ENCODE measurements at places on chromosomes 3 and 15.

- DNase-seq = no peak
Measured at GRCh38 chr15:81152339-81152738, 18.3 kb downstream of the CFAP161 start.

GRCh38 chr15:78739996-78740903, 71.0 kb downstream of the ADAMTS7 start:
- DNase-seq = no peak

GRCh38 chr15:81038975-81039607, 38.4 kb downstream of the TLNRD1 start:
- DNase-seq = no peak

- DNase-seq = no peak
Measured at GRCh38 chr3:87969620-87970019, 89.2 kb downstream of the CGGBP1 start.

DNA sequence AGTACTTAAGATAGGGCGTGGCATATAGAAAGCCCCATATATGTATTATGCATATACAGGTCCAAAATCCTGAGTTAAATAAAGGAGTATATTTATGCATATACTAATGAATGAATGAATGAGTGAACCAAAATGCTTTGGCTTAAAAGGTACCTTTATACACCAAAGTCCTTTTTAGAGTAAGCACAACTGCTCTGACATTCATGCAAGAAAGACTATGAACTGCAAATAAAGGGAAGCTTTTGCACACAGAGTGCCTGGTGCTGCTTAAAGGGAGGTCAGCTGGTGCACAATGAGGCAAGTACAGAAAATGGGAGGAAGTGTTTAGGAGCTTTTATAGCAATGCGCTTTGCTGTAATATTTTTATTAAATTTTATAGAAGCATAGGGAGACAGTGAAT, 214.0 kb downstream of the KLF13 start:
- DNase-seq = no peak

- DNase-seq = no peak
Measured at GRCh38 chr3:68963891-68964290, 31.5 kb upstream of the TAFA4 start.

DNA sequence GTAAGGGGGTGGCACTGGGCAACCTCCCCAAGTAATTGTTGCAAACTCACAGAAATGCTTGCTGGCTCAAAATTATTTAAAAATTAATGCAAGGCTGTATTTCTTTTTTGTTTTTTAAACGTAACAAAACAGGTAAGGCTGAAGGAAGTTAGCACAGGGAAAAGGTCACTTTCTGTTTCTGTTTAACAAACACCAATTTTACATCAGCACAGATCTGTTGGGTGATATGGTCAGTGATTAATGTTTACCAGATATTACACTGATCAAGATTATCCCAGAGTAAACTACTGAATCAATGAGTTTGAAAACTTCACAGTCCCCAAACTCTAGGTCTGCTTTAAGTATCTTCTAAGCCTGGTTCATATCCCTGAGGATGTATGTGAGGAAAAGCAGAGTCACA, 558.0 kb downstream of the FOXP1 start:
- DNase-seq = no peak

- no peak for DNase-seq
Measured at GRCh38 chr15:74444106-74445062, 10.6 kb upstream of the SEMA7A start.

DNA sequence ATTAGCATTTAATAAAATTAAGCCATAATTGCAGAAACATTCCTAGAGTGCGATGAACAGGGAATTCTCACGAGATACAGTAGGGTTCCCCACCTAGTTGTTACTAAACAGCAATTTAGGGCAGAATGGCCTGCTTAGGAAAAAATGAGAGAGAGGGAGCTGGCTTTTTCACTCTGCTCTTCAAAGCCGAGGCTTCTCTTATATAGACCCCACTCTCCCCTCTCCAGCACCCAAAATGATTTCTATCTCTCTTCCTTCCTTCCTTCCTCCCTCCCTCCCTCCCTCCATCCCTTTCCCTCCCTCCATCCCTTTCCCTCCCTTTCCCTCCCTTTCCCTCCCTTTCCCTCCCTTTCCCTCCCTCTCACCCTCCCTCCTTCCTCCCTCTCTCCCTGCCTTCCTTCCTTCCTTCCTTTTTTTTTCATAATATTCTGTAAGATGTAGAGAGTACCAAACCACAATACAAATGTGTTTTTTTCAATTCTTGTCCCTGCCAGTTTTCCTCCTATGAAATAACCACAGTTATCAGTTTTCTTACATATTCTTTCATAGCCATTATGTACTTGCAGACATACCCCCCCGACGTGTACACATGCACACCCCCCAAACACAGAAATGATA, 48.1 kb upstream of the ZCWPW2 start:
- no peak for DNase-seq

- no peak for DNase-seq
Measured at GRCh38 chr3:63963496-63963895, 51.3 kb upstream of the SCAANT1 start.

DNA sequence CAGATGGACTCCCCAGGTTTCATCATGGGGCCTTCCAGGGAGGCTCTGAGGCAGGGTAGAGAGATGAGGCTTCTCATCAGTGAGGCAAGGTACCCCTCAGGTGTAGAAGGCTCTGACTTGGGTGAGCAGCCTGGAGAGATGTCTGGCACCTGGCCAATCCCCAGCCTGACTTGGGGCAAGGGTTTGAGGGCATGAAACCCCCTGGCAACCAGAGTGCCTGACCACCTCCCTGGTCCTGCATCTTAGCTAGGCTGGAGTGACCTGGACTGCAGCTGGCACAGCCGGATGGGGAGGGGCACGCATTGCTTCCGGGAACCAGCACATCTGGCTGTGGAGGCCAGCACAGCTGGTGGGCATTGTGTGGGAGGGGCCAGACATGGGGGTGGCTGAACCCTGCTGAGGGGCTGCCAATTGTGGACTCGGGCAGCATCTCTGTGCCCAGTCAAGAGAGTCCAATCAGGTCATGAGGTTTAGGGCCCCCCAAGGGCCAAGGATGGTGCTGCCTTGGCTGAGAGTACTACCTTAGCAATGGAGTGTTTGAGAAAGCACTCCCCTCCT, 1.9 kb downstream of the ZBTB47 start:
- no peak for DNase-seq

DNA sequence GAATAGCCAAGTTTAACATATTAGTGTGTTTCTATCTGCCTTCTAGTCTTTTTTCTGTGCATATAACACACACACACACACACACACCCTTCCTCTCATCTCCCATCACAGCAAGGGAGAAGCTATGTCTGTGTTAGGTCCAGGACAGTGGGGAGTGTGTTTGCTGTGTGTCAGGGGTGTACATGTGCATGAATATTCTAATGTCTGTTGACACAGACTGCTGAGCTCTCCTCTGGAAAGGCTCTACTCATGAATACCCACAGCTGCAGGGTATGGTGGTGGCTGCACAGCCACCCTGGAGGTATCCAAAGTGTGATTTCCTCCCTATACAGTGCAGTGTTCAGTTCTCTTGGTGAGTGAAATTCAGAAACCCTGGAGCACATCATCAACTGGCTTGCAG, 42.9 kb downstream of the ARNT2 start:
- DNase-seq = no peak

DNA sequence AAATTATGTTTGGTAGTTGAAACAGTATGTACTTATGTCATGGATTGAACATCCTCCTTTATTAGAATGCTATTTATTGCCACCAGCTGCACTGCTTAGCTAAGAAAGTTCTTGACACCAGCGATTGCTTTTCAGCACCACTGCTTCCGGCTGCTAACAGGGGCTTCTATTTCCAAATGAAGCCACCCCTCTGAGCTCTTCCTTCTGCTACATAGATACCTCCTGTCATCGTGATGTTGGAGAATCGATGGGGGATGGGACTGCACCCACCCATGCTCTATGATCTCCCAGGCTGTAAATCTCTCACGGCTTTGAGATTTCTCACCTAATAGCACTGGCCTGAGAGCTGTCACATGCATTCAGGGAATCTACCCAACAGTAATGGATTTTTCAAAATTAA, 259.2 kb downstream of the MEIS2 start:
- DNase-seq = no peak

DNA sequence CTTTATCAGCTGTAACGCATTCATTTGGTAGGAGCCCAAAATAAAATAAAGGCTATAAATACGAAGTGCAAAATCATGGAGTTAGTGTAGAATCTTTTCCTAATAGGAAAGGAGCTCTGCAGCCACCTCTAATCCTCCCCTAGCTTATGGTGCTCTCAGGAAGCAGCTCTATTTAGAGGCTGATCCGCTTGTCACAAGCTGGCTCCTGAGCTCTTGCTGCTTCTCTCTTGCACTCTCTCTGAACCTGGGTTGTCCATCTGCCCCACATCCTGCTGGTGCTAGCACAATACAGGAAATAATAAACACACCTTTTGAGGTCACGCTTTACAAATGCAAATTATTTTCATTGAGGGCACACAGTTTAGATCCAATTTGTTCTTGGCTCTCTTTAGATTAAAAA, 37.3 kb upstream of the BFSP2 start:
- DNase-seq = no peak

DNA sequence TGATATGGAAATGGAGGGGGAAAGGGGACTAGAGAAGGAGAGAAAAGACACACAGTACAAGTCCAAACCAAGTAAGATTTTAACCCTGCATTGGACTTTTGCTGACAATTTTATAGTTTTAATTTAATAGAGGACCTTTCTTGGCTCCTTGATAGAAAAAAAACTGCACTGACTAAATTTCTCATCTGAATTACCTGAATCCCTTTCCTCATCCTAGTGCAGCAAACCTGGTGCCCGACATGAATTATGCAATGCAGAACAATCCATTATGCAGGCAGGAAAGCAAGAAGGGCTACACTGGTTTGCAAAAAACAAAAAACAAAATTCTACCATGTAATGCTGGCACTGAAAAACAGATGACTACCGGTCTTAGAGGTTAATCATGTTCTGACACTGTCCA, 15.5 kb downstream of the MAGI1 start:
- DNase-seq = no peak

DNA sequence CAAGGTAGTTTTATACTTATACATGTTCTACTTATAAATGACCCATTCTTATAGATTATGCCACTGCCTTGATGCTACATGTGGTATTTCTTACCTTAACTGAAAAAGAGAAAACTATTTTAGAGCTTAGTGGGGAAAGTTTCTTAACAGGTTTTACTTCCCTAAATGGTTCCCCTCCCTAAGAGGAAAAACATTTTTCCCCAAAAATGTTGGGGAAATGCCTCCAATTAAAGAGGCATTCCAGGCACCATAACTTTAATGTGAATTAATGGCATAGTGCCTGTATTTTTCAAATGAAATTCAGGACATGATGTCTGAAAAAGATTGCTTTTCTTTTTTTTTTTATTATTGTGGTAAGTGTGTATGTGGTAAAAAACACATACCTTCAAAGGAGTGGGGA, 22.6 kb downstream of the GOLM2 start:
- DNase-seq = no peak

GRCh38 chr3:44529927-44530326, 25.1 kb upstream of the ZKSCAN7 start:
- DNase-seq = no peak

DNA sequence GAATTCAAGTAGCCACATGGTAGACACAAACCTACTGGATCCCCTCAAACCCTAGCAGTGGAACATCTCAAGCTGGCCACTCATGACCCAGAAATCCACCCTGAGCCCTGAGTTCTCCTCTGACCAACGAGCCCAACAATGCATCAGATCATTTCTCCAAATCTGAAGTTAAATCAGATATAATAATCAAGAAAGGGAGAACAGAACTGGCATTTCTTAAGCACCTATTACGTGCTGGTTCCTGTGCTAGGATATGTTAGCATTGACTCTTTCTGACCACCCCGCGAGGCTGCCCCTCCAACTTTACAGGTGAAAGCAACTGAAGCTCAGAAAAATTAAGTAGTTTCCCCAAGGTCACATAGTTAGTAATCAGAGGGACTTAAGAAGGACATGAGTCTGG, 51.5 kb upstream of the CCDC174 start:
- DNase-seq = no peak

GRCh38 chr3:161599697-161600096, 103.1 kb downstream of the OTOL1 start:
- no peak for DNase-seq

DNA sequence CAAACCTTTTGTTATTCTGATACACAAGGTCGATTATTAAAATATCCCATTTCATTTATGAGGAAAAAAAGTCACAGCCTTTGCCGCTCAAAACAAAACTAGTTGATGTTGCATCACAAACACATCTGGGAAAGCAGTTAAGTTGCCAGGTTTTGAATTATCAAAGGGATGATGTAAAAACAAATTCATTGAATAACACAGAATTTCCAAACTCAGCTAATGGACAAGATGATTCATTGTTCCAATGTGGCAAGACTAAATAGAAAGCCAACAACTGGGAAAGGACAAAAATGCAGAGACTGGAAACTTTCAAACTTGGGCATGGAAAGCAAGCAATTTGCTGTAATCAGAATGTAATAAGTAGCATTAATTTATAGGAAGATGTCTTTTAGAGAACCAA, 610.0 kb upstream of the ZNF385D start:
- DNase-seq = peak; percentile 28

GRCh38 chr3:32626631-32627030, 56.0 kb upstream of the DYNC1LI1 start:
- DNase-seq = peak; percentile 46

GRCh38 chr15:31306426-31307269, 20.0 kb upstream of the KLF13 start:
- DNase-seq = no peak

DNA sequence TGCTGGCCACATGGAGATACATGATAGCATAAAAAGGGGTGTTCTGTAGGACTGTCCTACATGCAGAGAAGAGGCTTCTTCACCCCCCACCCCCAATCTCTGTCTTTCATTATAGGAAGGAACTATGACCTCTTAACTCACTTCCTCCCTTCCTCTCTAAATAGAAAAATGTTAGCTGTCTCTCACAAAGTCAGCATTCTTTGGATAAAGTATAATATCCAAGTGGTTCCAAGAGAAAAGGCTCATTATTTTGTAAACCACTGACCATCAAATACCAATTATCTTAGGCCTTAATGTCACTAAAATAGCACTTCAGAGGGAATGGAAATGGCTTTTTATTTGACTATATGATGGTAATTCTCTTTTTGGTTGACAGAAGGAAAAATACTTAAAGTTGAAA, 95.3 kb upstream of the SLC2A2 start:
- DNase-seq = no peak

GRCh38 chr3:23712656-23713559, 92.8 kb upstream of the UBE2E1 start:
- peak; percentile 89 for DNase-seq

DNA sequence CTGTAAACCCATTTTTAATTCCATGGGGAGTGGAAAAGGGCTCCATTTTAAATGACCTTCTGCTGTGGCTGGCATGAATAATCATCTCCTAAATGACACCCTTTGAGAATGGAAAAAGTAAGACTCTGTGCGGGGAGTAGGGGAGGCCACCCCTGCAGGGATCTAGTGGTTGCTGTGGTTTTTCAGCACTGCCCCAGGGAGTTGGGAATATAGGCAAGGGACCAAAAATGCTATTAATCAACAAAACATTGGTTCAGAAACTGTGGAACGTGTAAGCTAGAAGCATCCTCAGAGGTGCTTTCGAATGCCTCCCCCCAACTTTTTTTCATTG, 30.1 kb upstream of the ADAMTS7 start:
- DNase-seq = no peak

All from AG09309 (cell line).